H7 (cell line): ENCODE measurements at places on chromosomes 6 and 20.

DNA sequence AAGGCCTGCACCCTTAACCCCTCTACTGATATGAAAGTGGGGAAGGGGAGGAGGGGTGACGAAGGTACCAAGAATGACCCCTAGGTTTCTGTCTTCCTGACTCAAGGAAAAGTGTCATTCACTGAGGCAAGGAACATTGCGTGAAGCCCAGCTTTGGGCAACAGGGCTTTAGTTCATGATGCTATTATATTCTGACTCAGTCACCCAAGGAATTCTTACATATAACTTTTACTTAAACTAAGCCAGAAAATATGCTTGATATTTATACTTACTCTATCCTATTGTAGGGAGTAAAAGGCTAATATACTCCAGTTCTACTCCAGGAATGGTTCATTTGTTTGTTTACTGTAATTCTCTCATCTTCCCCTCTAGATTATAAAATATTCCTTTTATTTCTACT, 60.5 kb downstream of the DOP1A start:
- no peak for DNase-seq

DNA sequence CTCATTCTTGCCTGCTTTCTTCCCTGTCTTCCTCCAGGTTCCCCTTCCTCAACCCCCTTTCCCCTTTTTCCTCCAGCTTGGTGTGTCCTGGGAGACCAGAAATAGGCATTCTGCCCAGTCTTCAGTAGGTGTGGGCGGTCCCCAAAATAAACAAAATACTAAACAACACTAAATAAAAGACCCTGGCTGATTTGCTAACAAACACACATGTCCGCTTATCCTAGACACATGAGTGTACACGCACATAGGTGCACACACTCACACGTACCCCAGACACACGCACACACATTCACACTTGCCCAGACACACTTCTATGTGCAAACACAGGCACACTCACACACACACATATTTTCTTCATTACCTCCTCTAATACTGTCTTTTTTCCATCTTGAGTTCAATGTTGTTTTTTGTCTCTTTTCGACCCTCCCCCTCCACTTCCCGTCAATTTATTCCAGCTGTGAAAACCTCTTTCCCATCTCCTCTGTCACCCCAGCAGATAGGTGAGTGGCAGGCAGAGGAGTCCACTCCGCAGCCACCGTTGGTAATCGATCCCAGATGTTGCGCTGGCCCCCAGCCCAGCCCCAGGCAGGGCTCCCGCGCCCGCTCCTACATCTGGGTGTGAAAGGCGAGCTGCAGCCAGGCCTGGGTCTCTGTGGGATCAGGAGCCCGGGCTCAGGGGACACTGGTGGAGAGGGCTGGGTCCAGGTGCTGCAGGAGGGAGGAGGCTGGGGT, 56.9 kb upstream of the FOXP4 start:
- DNase-seq, result peak; percentile 73

- no peak for DNase-seq
Measured at GRCh38 chr20:62347445-62347844, 19.7 kb downstream of the LAMA5 start.

DNA sequence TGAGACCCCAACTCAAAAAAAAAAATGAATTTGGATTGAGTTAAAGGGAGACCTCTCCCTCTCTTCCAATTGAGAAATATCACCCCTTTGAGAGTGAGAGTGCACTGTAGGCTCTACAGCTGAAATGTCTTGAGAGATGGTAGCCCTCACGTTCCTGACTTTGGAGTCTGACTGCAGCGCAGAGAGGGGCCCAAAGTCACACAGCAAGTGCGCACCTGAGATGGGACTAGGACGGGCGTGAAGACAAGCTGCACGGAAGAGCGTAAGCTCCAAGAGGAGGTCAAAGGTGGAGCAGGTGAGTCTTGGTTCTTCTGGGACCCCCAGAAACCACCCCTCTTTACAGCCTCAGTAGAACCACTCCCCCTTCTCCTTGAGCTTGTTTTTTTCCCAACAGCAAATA, 643 bp downstream of the SLA2 start:
- DNase-seq, result no peak

DNA sequence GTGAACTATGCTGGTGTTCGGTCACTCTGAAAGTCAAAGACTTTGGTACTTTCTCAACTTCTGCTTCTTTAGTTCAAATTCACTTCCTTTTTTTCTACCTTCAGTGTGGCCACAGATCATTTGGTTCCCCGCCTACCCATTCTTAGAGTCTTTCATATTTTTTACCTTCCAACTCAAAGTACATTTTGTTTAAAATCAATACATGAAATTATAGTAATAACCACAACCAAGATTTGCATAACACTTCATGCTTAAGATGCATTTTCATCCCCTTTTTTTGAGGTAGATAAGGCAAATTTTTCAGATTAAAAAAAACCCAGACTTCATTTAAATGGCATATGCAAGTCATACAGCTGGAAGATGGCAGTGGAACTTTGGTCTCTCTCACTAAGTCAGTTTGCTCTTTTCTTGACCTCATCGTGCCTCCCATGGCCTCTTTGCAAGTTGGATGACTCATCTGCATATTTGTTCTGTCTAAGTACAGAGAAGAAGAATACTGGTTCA, 11.9 kb upstream of the CNR1 start:
- DNase-seq, result no peak

- no peak for DNase-seq
Measured at GRCh38 chr6:144666781-144667180, 381.6 kb downstream of the UTRN start.

DNA sequence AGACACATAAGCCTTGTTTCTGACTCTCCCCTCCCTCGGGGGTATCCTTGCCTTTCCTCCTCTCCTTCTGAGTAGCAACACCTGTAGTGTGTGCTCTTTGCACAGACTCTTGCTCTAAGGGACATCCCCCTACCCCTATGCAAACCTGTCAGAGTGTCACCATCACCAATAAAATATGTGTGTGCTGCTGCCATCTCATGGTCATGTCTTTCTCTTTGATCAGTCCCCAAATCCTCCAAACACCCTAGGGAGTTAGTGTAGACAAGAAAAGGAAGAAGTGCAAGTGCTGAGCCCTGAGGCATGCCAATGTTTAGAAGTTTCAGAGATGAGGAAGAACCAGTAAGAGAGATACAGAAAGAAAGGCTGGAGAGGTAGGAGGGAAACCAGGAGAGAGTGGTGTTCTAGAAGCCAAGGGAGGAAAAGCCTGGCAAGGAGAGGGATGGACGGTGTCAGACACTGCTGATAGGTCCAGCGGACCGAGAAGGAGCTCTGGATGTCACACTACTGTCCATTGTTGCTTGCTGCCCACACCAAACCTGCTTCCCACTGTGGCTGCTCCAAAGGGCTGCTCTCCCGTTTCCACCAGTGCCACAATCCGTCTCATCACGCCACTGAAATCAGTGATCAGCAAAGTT, 16.4 kb downstream of the TRMT6 start:
- peak; percentile 42 for DNase-seq

DNA sequence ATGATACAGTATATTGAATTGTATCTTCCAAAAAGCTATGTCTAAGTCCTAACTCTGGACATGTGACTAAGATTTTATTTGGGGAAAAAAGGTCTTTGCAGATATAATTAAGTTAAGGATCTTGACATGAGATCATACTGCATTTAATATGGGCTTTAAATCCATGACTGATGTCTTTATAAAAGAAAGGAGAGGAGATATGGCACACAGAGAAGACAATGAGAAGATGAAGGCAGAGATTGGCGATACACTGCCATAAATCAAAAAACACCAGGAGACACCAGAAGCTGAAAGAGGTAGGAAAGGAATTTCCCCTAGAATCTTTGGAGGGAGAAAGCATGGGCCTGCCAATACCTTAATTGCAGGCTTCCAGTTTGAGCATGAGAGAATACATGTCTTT, 1450.2 kb downstream of the HACE1 start:
- DNase-seq, result no peak

- DNase-seq, result no peak
Measured at GRCh38 chr6:36069573-36069972, 42.0 kb downstream of the MAPK14 start.

DNA sequence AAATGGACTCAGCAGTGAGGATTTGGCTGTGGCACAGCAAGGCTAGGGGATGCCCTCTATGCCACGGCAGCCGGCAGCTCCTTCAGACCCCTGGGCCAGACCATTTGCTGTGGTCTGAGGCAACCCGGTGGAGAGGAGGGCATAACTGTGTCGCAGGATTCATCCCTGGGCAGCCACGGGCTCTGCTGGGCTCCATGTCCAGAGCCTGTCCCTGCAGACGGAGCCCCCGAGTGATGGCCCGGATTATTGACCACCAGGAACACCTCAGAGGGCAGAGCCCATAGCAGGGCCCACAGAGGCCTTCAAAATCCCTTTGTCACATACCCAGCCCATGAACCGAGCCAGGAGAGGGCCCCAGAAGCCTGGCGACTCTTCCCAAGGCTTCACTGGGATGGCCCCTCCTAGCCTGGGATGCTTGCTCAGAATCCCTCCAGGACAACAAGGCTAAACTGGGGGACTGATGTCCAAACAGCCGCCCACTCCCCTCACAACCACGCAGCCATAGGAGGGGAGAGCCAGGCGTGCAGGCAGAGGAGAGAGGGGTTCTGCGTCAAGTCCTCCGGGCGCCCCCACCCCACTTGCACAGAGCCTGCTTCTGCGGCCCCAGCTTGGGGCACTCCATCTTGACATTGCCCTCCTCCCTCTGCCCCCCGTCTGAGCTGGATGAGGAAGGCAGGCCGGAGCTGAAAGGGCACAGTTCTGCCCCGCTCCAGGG, 68.2 kb upstream of the AFDN start:
- DNase-seq, result no peak

DNA sequence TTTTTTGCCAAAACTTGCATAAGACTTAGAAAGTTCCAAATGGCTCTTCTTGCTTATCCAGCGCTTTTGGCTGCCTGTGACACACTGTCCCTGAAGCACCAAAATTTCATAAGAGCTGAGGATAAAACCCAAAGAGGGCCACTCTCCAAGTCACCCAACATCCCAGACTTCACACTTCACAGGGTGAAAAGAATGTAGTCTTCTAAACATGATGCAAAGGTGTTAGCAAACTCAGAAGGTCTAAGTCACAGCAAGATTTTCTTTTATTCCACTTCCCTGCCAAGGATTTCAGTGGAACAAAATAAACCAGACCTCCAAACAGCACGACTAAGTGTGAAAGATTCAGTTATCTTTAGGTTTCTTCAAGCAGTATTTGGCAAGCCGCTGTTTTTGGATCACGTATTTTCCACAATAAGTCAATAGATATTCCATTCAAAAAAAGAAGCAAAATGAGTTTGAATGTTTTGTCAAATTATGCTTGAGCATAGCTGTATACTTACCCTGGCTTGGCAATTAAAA, 44.6 kb upstream of the CD93 start:
- no peak for DNase-seq

DNA sequence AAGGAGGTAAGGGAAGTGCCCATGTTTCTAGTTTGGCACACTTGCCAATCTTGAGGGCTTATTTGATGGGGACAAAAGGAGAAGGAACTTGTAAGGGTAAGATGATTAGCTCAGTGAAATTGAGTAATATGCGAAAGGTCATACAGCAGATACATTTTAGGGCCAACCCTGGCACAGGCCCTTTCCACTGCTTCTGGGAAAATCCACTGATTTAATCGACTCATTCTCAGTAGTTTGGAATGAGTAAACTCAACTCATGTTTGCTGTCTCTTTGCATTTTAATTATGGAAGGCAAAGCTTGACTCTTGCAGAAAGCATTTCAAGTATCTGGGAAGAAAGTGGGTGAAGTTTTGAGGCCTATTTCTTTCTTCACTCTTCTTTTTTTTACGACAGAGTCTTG, 20.0 kb downstream of the PHF20 start:
- DNase-seq, result no peak

DNA sequence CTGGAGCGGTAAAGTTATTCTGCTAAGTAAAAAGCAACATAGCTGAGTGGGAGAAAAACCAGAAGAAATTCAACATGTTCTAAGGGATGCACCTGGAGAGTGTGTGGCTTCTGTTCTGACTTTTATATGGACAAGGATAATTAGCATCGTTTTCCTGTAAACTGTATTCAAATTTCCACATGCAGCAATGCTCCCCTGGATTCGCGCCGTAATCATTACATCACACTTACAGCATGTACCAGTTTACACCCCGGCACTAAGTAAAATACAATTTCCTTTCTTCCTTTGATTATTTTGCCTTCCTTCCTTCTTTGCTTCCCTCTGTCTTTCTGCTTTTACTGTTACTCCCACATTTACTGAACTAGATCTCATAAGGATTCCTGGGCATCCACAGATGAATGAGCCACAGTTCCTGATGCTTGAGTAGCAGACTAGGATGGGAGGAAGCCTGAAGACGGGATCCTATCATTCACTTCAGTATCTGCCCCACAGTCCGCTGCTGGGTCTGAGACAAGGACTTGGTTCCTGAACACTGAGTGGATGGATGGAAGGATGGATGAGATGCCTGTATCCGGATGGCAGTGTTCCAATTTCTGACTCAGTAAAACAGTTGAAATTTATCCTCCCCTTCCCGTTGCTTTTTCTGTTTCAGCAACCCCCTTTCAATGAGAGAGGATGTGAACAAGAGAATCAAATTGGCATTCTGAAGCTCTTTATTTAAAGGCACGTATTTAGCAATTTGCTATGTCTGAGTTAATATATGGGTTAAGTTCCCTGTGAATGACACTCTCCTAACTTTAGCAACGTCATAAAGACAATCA, 174.6 kb downstream of the GJA10 start:
- DNase-seq, result no peak

GRCh38 chr6:170067923-170068360, 222.9 kb downstream of the DLL1 start:
- no peak for DNase-seq
